ENCODE measurements at places on chromosomes 5 and 9.

DNA sequence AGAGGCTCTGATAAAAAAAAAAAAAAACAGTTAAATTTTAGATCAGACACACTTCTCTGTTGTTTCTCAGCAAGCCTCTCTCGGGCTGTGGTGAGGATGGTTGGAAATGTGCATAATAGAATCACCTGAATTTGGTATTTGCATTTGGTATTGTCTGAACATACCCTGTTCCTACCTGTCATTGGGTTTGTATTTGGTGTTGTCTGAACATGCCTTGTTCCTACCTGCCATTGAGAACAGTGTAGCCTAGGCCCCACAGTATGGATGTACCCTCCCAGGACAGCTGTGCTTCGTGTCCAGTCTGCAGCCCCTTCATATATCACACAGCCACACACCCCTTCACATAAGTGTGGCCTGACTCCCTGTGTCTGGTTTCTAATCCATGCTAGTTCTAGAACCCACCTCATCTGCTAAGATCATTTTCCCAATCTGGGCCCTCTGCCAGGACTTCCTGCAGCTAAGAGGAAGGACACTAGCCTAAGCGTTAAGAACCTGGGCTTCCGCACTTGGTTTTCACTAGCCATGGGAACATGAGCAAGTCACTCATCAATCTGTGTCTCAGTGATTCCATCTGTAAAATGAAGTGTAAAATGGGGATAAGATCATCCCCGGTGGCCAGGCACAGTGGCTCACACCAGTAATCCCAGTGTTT lies 49.2 kb downstream of the ITGA2 start:
- no peak for DNase-seq

DNA sequence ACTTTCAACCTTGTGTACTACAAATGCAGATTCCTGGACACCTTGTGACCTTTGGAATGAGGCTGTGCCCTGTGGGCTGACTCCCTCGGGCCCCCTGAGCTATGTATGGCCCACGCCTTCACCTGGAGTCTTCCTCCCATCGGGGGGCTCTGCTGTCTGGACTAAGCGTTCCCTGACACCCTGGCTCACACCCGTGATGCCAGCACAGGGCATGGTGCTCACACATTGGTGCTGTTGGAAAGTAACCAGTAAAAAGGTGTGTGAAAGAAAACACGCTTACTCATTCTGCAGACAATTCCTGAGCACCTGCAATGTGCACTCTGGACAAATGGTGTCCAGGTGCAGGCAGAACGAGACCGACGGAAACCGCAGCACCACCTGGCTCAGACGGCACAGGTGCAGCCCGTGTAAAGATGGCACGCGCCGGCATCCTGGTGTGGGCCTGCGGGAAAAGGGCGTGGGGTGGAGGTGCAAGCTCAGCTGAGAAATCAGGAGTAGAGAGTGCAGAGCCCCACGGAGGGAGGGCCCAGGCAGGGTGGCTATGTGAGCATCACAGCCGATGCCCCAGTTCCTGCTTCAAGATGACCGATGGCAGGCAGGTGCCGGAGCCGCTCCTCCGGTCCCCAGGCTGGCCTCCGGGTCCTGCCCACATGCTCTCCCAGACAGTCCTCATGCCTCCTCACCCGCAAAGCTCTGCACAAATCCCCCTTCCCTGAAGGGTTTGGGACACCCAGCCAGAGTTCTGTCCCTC lies 11.0 kb downstream of the LPCAT1 start:
- no peak for DNase-seq

- no peak for DNase-seq
These were observed 969.6 kb upstream of the C9orf72 start for GRCh38 chr9:28542928-28543327.

DNA sequence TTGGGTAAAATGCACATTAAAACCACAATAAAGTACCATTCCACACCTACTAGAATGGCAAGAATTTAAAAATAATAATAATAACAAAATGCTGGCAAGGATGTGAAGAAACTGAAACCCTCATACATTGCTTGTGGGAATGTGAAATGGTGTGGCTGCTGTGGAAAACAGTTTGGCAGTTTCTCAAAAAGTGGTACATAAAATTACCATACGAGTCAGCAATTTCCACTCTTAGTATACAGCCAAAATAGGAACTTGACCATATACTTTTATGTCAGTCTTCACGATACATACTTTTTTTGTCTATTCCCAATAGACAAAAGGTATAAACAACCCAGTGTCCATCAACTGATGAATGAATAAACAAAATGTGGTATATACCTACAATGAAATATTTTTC lies 15.6 kb downstream of the FKBP15 start:
- DNase-seq: no peak

DNA sequence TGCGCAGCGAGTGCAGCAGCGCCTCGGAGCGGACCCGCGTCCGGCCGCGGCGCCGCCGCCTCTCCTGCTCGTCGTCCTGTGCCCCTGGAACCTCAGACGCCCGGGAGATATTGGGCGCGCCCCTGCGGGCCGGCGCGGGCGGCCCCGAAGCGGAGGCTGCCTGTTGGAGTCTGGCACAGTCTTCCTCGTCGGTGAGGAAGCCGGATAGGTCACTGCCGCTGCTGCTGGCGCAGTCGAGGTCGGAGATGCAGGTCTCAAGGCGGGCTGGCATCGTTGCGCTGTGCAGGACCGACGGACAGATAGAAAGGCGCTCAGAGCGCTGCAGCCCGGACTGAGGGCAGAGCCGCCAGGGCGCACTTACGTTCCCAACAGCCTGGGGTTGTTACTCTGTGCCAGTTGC lies 344 bp downstream of the NEUROG1 start:
- DNase-seq: no peak

GRCh38 chr5:39387293-39387692 lies 23.0 kb upstream of the C9 start:
- no peak for DNase-seq

GRCh38 chr5:111857623-111858022 lies 100.6 kb upstream of the NREP start:
- DNase-seq: no peak

GRCh38 chr5:97906135-97906534 lies 723.1 kb upstream of the RIOK2 start:
- no peak for DNase-seq

DNA sequence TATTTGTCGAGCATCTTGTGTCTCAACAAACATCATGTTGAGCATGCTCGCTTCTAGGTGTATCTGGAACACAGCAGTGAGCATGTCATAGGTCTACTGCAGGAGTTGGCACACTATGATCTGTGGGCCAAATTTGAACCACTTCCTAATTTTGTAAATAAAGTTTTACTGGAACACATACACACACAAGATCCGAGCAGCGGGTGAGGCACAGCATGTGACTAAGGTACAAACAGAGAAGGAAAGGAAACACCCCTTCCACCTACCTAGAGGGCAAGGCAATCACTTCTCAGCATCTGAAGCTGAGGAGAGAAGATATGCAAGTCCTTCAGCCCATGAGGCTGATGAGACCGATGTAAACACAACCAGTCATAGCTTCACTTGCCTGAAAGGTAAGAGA lies 200.4 kb downstream of the MED10 start:
- DNase-seq: no peak

DNA sequence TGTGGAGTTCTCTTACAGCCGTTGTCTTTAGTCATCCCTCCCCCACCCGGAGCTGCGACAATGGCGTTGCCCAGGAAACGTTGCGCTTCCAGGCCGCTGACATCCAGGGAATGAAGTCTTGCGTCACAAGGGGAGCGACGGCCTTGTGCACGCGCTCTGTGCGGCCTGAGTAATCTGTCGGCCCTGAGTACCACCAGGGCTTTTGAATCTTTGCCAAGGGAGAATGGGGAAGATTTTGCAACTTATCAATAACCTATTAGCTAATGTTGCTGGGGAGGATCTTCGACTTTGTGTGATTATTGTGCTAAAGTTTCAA lies at the start of gene SOX30:
Gene SOX30 (minus strand): TSS at position 62 of the 316 bp plus-strand sequence. CDS start 360 bp downstream, outside the sequence.
- no peak for DNase-seq

DNA sequence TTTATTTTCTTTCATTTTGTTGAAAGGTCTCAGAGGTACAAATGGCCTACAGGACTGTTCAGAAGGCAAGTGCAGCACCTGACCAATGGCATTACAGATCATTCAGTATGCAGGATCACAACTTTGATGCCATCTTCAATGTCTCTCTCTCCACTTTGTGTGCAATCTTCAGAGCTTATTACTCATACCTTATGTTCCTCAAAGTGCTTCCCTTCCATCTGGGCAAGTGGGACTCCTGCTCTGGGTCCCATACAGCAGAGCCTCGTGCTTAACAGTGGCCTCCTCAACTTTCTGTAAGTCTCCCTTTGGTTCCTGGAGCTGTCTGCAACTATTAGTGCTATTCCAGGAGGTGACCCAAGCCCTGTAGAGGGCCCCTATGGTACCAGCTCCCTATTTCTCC lies 358.4 kb upstream of the RPS23 start:
- no peak for DNase-seq

GRCh38 chr9:92289708-92290390 lies 3.6 kb downstream of the IARS1 start:
- no peak for DNase-seq

DNA sequence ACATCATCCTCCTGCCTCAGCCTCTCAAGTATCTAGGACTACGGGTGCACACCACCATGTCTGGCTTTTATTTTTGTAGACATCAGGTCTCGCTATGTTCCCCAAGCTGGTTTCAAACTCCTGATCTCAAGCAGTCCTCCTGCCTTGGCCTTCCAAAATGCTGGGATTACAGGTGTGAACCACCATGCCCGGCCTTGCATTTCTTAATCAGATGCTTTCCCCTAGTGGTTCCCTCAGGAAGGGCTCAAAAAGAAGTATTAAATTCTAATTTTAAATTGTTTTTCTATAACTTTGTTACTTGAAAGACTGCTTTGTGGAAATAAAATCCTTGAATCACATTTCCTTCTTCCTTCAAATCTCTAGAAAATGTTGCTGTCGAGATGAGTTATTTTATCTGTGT lies 79.5 kb upstream of the ROR2 start:
- DNase-seq: no peak

GRCh38 chr9:133821601-133822429 lies 83.7 kb upstream of the SARDH start:
- no peak for DNase-seq

- DNase-seq: no peak
These were observed 86.1 kb downstream of the ARL15 start for GRCh38 chr5:54224103-54224826.

- no peak for DNase-seq
These were observed 174.6 kb downstream of the RFK start for GRCh38 chr9:76219560-76220151.

DNA sequence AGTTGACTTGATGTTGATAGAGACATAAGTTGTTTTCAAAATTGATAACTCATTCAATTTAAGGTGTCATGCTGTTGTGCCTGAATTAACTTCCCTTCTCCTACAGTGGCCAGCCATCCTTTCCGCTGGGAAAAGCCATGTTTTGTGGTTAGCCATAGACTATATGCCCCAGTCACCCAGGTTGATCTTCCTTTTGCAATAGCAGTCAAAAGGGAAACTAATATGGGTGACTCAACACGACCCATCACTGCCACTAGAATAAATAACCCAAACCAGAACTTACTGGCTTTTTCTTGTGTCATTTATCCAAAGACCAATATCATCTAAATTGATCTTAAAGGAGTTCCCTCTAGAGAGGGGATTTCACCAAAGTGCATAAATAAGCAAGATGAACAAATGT lies 87.4 kb downstream of the PTCD2 start:
- no peak for DNase-seq

DNA sequence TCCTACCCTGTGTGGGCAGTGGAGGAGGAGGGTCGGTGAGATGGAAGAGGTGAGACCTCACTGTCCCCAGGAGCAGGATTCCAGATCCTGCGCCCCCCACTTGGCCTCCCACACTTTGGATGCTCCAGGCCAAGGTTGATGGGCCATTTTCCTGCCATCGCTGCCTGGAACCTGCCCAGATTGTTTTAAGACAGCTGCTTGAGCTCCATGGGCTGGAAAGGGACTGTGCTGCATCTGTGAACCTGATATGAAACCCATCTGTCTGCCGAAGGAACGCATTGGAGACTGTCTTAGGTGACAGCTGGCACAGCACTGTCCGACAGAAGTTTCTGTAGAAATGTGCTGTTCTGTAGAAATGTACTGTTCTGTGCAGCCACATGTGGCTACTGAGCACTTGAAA lies 72.7 kb upstream of the SLC25A48 start:
- DNase-seq: no peak

DNA sequence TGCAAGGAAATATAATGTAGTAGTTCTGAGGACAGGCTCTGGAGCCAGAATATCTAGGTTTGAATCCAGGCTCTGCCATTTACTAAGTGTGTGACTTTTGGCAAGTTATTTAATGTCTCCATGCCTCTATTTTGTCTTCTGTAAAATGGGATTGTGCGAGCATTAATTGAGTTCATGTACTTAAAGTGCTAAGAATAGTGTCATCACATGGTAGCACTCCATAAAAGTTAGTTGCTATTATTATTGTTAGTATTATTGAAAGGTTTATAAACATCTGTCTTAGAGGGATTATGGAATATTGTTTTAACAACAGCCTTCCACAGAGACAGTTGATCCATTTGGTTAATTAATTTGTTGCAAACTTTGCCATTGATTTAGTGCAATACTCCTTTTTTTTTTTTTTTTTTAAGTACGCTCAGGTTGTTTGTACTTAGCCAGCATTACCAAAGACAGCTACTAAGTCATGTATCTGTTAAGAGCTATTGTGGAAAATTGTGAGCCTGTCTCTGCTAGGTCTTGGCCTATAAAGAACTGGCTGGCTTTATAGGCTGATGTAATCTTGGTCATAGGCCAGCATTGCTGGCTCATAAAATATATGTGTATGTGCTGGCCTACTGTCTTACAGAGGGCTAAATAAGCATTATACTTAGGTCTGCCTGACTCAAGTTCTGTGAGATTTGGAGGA lies 174.7 kb downstream of the WDR70 start:
- no peak for DNase-seq

GRCh38 chr5:112276991-112277390 lies 142.1 kb downstream of the EPB41L4A start:
- no peak for DNase-seq

DNA sequence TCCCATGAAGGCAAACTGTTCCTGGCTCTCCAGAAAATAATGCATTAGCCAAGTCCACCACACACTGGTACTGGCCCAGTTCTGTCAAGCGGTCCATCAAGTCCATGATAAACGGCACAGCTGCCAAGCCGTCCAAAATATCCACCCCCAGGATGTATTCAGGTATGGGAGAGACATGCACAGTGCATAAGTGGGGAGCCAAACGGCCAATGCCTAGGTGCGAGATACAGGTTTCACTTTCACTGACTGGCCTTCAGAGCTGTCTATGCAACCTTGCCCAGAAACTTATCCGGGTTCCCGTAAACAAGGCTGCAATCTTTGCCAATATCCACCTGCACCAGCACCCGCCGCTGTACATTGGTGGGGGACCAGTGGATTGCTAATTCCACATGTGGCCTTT lies 795.8 kb downstream of the EFNA5 start:
- no peak for DNase-seq

GRCh38 chr5:168786147-168786546 lies 207.0 kb upstream of the PANK3 start:
- no peak for DNase-seq
